Substantia nigra (tissue), 51 donors: ENCODE measurements at places on chromosomes 7 and 10.
A peak's percentile ranks its signal among the peaks of the same experiment; 100 is the strongest.

GRCh38 chr7:108078691-108079090, 51.5 kb downstream of the LAMB4 start:
- no peak for DNase-seq

GRCh38 chr7:102280521-102280920, 6.1 kb upstream of the SH2B2 start:
- DNase-seq, result no peak

GRCh38 chr7:41696323-41696916, 6.5 kb downstream of the INHBA start:
- peak; percentile 50 for DNase-seq

DNA sequence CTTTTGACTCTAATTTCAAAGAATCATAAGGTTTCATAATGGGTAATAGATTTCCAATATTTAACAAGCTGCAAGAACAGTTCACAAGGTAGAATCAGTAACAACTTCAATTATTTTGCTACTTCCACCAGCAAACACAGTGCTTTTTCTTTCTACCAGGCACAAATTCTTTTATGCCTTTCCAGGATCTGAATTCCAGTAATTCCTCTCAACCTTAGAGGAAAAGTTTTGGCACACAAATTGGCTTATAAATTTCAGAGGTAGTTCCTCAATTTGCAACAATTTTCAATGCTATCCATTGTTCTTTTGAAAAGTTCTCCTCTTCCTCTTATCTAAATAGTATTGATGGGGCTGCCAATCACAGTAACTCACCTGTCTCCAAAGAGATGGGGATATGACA, 665.4 kb upstream of the PHF14 start:
- no peak for DNase-seq

DNA sequence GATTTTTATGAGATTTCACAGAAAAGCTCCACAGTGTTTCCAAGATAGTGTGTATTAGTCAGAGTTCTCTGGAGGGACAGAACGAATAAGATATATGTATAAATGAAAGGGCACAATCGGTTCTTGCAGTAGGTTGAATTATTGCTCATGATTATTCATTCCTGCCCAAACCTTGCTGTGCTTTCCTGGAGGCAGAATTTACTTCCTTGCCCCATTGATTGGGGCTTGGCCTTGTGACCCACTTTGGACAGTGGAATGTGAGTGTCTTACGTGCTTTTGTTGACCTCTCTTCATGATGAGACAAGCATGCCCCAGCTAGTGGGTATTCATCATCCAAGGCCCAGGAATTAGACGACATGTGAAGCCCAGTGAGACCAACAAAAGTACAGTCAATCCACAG, 53.0 kb upstream of the ABCB5 start:
- DNase-seq, result no peak

- no peak for DNase-seq
These were observed 7.2 kb upstream of the DMBT1 start for GRCh38 chr10:122553341-122553740.

GRCh38 chr7:27359181-27360125, 116.9 kb downstream of the EVX1 start:
- DNase-seq, result no peak

DNA sequence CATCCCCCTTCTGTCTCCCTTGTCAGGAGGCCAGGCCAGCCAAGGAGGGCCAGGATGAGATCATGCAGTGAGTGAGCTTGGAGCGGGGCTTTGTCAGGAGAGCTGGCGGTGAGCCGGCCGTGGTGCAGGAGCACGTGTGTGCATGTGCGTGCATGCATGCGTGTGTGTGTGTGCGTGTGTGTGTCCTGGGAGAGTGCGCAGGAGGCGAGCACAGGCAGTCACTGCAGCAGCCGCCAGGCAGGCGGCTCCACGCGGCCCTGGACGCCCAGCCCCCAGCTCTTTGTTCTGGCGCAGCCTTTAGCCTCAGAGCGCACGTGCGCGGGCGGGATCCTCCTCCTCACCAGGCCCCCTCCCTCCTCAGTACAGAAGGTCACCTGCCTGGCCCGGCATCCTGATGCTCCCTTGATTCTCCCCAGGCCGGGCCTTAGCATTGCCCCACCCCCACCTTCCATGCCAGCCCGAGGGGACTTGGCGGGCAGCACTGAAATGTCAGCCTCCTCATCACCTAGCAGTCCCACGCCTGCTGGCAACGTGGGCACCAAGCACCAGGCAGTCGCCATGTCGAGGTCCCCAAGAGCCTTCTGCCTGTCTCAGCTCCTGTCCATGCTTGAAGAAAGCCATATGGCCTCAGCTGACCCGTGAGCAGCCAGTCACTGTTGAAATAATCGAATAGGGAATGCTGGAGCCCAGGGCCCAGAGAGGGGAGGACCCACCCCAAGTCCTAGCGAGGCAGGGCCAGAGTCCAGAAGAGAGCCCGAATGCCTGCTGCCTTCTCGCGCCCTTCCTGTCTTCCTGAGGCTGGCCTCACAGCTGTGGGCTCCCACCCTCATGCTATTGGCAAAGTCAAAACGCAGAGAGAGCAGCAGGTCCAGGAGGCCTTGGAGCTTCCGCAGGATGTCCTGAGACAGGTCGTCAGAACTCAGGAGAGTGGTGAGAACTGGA, 125.9 kb upstream of the PPIF start:
- DNase-seq, result peak; percentile 49

DNA sequence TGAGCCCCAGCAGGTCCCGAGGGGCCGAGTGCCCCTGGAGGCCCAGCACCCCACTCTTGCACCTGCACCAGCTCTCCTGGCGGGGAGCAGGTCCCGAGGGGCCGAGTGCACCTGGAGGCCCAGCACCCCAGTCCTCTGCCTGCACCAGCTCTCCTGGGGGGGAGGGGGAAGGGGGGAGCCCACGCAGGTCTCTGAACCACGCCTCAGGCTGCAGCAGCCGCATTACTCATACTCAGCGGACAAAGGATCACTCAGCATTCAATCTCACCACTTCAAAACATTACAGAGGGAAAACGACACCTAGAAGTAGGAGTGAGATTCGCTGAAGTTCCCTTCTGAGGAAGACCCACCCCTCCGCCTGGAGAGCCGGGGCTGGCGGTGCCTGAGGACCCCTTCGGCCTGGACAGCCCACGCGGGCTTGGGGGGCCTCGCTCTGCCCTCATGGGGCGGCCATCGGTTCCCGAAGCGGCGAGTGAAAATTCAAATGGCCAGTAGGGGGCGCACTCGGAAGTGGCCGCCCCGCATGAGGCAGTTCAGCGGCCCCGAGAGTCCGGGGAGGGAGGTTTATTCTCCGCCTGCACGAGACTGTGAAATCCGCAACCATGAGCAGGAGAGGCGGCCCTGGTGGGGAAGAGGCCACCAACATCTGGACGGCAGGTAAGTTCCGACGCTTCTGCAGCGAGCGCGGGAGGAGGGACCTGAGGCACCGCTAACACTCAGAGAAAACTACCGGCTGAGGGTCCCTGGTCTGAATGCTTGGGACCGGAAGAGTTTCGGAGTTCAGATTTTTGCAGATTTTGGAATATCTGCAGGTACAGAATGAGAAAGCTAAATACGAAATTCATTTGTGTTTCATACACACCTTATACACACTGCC, 1.1 kb upstream of the GPER1 start:
- peak; percentile 19 for DNase-seq

DNA sequence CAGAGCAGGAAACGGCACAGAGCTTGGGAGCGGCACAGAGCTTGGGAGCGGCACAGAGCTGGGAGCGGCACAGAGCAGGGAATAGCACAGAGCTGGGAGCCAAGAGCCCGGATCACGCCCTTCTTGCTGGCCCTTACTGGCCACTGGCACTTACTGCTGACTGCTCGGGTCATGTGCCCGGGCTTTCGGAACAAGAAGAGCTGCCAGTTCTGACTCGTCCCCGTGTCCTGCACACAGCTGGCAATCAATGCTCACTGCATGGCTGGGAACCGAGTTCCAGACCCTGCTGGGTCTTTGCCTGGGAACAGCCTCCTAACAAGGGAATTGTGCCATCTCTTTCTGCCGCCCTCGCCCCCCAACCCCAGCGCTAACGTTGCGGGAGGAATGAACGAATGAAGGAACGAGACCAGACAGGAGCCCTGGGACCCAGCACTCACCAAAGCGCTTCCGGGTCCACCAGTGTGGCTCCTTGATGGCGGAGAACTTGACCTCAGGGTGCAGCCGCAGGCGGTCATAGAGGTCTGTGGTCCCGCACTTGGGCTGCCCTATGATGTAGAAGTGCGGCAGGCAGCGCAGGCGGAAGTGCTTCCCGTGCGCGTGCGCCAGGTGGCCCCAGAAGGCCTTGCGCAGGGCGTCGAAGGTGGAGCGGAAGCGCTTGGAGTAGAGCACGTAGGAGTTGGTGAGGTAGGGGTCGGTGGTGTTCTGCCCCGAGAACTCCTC, 49.1 kb downstream of the CHST15 start:
- no peak for DNase-seq

GRCh38 chr7:80583901-80584300, 54.5 kb upstream of the CD36 start:
- DNase-seq, result no peak

- no peak for DNase-seq
These were observed 832.1 kb downstream of the SORCS3 start for GRCh38 chr10:105473170-105473569.

GRCh38 chr7:104453190-104453589, 124.8 kb downstream of the LHFPL3 start:
- DNase-seq, result no peak

- no peak for DNase-seq
These were observed 92.7 kb downstream of the LANCL2 start for GRCh38 chr7:55457801-55458200.

- no peak for DNase-seq
These were observed 123.2 kb upstream of the PARD3 start for GRCh38 chr10:34938399-34938670.

- DNase-seq, result no peak
These were observed 34.8 kb upstream of the SFMBT2 start for GRCh38 chr10:7445474-7446185.

DNA sequence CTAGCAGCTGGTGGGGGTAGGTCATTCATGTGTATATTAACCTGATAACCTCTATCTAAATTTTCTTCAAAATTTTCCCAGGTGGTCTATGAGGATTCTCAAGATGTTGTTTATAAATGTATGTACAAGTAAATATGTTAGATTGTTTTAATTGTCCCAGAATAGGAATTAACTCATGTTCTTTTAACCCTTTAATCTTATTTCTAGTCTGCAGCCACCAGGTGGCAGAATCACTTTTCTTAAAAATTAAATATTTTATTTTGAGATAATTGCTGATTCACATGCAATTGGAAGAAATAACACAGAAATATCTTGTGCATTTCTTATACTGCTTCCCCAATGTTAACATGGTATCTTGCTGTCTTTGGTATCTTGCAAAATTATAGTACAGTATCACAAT, 589.5 kb downstream of the ARL4A start:
- DNase-seq, result no peak

DNA sequence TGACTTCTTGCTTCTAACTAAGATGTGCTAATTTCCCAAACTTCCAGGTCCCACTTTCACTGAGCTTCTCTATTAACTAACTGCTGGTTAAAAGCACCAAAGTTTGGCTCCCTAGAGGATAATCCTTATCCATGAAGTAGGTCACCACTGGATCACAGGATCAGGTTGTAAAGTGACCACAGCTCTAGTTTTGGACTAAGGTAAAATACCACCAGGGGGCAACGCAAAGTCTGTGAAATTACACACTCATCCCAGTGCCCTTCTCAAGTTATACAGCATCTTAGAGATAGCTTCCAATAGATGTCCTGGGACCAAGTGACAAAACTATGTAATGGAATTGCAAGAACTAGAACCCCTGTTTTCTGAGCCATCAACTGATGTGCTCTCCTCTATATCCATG, 116.4 kb upstream of the ASAH2 start:
- DNase-seq, result no peak

DNA sequence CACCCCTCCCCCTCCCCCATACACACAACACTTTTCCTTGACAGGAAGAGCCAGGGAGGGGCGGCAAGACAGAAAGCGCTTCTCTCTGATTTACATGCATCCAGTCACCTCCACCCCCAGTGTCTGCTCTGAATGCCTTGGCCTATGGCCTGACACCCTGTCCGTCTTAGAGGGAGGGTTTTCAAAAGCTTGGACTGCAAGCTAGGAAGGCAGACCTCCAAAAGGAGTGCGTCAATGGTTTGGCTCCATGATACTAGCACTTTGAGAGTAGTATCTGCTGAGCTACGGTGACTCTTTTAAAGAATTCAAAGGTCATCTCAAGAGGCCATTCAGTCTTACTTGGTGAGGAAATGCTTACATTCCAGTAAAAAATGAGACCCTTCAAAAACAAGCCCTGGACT, 20.3 kb upstream of the PAX2 start:
- no peak for DNase-seq

GRCh38 chr10:64275774-64276173, 754.6 kb downstream of the REEP3 start:
- DNase-seq, result no peak

- no peak for DNase-seq
These were observed 11.6 kb downstream of the CRPPA start for GRCh38 chr7:16409777-16410176.

DNA sequence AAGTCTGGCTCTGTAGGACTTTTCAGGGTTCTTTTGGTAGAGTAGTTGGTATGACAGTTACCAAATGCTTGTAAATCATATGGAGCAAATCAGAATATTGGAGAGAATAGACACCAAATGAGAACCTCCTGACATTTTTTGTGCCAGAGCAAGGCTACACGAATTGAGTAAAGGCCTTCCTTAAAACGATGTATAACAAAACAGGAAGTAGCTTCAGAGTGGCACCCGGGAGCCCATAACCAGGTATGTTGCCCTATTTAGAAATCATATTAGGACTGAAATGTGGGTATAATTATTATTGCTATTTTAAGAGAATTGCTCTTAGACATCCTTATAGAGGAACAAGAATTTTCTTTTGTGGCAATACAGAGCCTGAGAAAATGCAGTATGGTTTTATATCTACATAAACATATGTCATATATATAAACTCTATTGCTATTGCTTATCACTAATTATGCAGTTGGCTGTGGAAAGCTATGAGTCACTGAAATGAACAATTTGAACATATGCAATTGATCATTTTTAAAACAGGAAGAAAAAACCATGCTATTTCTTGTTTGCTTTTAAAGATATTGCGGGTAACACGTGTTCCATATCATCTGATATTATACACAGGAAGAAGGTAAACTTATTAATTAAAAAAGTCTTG, 197.4 kb upstream of the MTPN start:
- DNase-seq, result no peak

DNA sequence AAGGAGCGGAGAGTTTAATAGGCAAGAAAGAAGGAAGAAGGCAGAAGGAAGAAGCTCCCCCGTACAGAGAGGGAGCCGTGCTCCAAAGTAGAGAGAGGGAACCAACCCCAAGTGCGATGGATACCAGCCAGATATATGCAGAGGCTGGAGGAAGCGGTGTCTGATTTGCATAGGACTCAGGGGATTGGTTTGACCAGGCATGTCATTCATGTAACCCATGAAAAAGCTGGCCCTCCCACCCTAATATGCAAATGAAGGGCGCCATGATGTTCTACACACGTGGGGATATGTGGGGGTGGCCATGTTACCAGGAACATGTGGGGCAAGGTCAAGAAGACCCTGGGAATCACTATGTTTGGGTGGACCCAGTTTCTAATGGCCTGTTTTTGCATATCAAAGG, 40.6 kb upstream of the FAM3C start:
- no peak for DNase-seq

DNA sequence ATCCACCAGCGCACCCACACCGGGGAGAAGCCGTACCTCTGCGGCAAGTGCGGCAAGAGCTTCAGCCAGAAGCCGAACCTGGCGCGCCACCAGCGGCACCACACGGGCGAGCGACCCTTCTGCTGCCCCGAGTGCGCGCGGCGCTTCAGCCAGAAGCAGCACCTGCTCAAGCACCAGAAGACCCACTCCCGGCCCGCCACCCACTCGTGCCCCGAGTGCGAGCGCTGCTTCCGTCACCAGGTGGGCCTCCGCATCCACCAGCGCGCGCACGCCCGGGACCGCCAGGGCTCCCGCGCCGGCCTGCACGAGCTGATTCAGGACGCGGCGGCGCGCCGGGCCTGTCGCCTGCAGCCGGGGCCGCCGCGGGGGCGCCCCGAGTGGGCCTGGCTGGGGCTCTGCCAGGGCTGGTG, 17.7 kb downstream of the ZNF775 start:
- DNase-seq, result no peak
